ENCODE measurements at places on chromosomes 11 and 22.

DNA sequence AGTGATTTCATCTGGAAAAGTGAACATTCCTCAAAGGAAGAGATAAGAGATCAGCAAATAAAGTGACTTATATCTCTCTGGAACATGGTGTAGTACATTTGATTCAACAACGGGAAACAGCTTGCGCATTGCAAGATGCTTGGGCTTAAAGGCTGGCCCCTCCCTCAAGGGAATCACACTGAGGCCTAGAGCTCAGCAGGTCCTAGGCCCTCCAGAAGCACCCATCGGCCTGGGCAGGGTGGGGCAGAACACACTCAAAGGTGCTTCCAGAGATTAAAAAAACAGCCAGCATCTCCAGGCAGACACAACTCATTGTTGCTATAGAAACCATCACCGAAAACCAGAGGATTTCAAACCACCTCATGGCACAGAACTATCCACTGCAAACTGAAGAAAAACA lies 69.0 kb upstream of the ARFGAP3 start:
- DNase-seq, result no peak

DNA sequence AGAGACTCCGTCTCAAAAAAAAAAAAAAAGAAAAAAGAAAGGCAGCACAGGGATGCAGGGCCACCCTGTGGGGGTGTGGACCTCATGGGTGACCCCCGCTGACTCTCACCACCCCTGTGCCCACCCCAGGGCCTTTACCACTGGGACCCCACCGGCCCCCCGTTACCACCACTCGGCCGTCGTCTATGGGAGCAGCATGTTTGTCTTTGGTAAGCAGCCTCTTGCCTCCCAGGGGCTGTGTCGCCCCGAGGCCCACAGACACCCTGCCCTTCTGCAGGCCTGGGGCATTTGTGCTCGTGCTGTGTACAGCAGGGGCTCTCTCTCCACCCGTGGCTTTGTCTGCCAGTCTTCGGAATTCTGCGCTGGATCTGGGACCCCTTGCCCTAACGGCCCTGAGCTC lies 5.3 kb downstream of the LZTR1 start:
- no peak for DNase-seq

- DNase-seq, result peak; percentile 84
These were observed 33.3 kb downstream of the MARK2 start for GRCh38 chr11:63871962-63872799.

DNA sequence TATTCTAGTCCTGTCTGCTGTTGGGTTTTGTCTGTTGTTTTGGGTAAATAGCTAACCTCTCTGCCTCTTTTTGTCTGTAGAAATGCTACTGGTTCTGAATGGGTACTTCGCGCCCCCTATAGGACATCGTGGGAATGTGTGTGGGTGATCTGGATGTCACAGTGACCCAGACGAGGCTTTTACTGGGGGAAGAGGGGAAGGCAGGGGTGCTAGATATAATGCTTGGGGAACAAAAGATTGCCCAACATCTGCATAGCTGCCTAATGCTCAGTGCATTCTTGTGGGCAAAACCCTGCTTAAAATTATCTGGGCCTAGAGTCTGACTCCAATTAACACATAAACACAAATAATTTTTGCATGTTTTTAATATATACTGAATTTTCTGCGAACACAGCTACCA lies 57.7 kb downstream of the BMAL1 start:
- DNase-seq, result peak; percentile 93

- DNase-seq, result no peak
These were observed 65.3 kb upstream of the LINC01488 start for GRCh38 chr11:69416143-69416515.

- DNase-seq, result no peak
These were observed 125.0 kb downstream of the KCNC1 start for GRCh38 chr11:17859552-17859951.
